Karpas-422 (cell line): ENCODE measurements at places on chromosomes 1 and 21. TPM values are rescaled to one million over a fixed set of nuclear protein-coding genes. Genes with fewer than 3 reads are reported as not detected.

GRCh38 chr1:5238351-5239130 lies 584.1 kb downstream of the AJAP1 start:
- no peaks in the 10 kb centered on the region; the same call in 1 of the 2 replicates for H3K36me3 ChIP-seq
- no peak overlapping the region for H3K4me3 ChIP-seq
- no peak overlapping the region for H3K27ac ChIP-seq
- no peaks in the 10 kb centered on the region for H3K27me3 ChIP-seq
- no peak for DNase-seq
- peaks cover 63% of the 10 kb centered on the region for H3K4me1 ChIP-seq

The ANKRD45 gene
- total RNA-seq, result not detected in 2 replicates

DNA sequence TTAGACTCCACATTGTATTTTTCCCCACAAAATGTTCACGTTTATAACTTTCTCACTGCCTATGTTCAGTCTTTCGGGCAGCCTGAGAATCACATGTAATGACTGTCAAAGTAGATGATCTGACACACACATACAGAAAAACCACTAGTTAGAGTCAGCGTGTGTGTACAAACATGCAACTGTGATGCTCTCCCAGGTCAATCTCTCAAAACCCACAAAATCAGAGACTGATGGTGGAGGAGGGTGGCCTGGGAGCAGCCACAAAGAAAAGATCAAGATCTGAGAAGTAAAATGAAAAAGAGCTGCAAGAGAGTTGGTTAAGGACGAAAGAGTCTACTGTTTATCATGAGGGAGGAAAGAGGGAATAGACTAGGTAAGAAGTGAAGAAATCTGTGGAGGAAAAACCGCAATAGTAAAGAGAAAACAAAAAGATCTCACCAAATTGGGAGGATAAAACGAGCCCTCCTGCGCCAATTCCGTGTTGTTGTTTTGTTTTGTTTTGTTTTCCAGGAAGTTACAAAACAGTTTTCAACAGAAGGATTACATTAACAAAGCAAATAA lies 2.3 kb downstream of the EGLN1 start:
- H3K36me3 ChIP-seq, result peaks cover 9% of the 10 kb centered on the region
- H3K27ac ChIP-seq, result peak overlapping the region; percentile 57
- peaks cover 47% of the 10 kb centered on the region for H3K4me1 ChIP-seq

- no peak for DNase-seq
- no peaks in the 10 kb centered on the region for H3K27me3 ChIP-seq
- H3K36me3 ChIP-seq, result no peaks in the 10 kb centered on the region
- H3K27ac ChIP-seq, result no peak overlapping the region
- H3K4me3 ChIP-seq, result no peak overlapping the region
These were observed 20.6 kb downstream of the NPR1 start for GRCh38 chr1:153698923-153699714.

- H3K4me3 ChIP-seq, result no peak overlapping the region
- H3K4me1 ChIP-seq, result no peaks in the 10 kb centered on the region
- H3K27ac ChIP-seq, result no peak overlapping the region
These were observed 124.0 kb downstream of the NGF start for GRCh38 chr1:115214098-115214497.

The GPR37L1 gene
- total RNA-seq, result not detected in 2 replicates

The GLMN gene
- 21.2 and 22.7 TPM in 2 replicates for total RNA-seq

GRCh38 chr1:221557013-221557412 lies 184.9 kb downstream of the DUSP10 start:
- no peaks in the 10 kb centered on the region for H3K36me3 ChIP-seq
- no peaks in the 10 kb centered on the region for H3K4me1 ChIP-seq
- H3K27me3 ChIP-seq, result no peaks in the 10 kb centered on the region
- no peak overlapping the region for H3K27ac ChIP-seq
- no peak overlapping the region for H3K4me3 ChIP-seq

DNA sequence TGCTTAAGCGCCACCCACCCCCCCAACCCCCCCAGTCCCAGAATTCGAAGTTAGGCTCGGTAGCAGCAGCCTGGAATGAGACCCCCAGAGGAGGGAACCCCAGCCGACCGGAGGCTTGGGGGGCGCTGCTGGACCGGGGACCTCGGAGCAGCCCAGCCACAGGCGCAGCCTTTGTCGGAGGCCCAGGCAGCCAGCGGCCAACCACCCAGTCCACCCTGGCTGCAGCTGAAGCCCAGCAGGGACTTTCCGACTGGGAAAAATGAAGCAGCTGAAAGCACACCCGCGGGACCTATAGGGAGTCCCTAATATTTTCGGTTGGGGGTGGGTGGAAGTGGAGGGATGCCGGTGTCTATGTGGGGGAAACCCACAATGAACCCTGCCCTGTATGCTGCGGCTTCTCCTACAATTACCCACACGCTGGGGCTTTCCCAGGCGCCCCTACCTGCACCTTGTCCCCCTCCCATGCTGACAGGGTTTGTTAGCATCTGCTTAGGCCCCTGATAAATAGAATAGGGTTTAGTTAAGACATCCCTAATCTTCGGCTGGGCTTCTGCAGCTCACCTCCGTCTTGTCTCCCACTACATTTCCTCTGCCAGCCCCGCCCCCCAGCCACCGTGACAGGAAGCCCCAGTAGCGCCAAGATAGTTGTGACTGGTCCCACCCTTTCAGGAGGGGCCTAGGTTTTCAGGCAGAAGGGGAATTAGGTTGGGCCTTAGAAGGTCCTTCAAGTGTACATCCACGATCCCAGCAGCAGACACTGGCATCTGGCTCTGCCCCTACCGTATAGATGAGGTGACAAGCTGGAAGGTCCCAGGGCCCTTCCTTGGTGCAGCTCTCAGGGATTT lies 838 bp downstream of the CCDC28B start:
- no peaks in the 10 kb centered on the region for H3K27me3 ChIP-seq
- H3K4me3 ChIP-seq, result peak overlapping the region; percentile 76
- no peaks in the 10 kb centered on the region for H3K36me3 ChIP-seq

- H3K27me3 ChIP-seq, result no peaks in the 10 kb centered on the region
- no peaks in the 10 kb centered on the region for H3K36me3 ChIP-seq
- H3K27ac ChIP-seq, result no peak overlapping the region
- peaks cover 11% of the 10 kb centered on the region for H3K4me1 ChIP-seq
- no peak overlapping the region for H3K4me3 ChIP-seq
These were observed 11.6 kb downstream of the CD160 start for GRCh38 chr1:145730900-145731299.

- H3K27me3 ChIP-seq, result no peaks in the 10 kb centered on the region
- peaks cover 38% of the 10 kb centered on the region for H3K4me1 ChIP-seq
- peak overlapping the region; percentile 66 for H3K27ac ChIP-seq
- H3K36me3 ChIP-seq, result no peaks in the 10 kb centered on the region
- peak; percentile 95 for DNase-seq
These were observed 6.6 kb upstream of the SMIM12 start for GRCh38 chr1:34865981-34866761.

GRCh38 chr1:240280560-240281322 lies 189.1 kb downstream of the FMN2 start:
- no peak overlapping the region for H3K27ac ChIP-seq
- no peaks in the 10 kb centered on the region for H3K4me1 ChIP-seq
- H3K4me3 ChIP-seq, result no peak overlapping the region
- no peak for DNase-seq
- H3K27me3 ChIP-seq, result no peaks in the 10 kb centered on the region

DNA sequence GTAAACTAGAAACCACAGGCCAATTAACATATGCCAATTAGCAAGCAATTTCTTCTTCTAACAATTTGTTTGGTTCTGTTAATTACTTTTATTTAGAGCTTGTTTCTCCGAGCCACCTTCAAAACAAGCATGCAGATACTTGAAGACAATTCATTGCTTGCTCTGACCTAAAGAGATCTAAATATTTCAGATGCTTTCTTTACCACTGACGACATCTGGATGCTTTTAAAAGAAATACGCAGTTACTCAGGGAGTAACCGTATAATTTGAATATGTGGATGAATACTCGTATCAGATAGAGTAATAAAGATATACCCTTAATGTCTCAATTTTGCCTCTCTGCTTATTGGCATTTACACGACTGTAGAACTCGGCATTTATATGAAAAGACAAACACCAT lies 390.0 kb downstream of the DISC1 start:
- H3K27ac ChIP-seq, result no peak overlapping the region
- no peaks in the 10 kb centered on the region for H3K36me3 ChIP-seq
- no peaks in the 10 kb centered on the region for H3K4me1 ChIP-seq
- no peak overlapping the region for H3K4me3 ChIP-seq
- DNase-seq, result no peak

The ISG15 gene
- total RNA-seq, result 102 and 127 TPM in 2 replicates

DNA sequence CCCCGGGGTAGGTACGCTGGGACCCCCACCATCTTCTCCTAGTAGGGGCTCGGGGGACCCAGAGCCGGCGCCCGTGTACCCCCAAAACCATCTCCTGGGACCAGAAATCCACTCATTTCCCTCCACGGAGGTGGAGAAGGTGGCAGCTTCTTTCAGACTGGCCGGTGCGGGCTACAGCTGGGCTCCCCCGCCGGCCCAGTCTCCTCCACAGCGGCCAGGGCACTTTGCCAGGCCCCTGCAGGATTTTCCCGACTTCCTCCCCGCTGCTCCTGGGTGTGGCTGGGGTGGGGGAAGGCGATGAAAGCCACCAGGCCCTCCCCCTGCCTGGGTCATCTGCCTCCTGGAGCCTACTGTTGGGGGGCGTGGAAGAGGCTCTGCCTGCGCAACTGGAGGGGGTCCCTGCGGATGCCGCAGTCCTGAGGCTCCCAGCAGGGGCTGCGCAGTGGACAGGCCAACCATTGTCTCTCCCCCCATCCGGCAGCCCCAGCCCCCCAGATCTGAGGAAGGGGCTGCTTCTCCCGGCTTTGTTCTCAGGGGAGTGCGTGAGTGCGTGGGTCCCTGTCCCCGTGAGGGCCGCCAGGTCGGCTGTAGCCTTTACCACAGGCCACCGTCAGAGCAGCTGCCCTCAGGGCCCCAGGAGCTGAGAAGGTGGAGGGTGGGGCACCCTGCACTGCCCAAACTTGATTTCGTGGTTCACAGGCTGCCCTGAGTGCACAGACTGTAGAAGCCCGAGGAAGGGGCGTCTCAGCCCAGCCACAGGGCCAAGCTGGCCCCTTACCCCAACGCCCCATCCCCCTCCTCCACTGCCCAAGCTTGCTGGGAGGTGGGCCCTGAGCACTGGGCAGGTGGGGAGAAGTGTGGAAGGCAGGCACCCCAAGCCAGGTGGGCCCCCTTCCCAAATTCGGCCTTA lies 1.3 kb downstream of the AGRN start:
- DNase-seq, result no peak
- H3K4me3 ChIP-seq, result peak overlapping the region; percentile 67; the same call in 1 of the 2 replicates
- no peaks in the 10 kb centered on the region for H3K36me3 ChIP-seq
- no peaks in the 10 kb centered on the region for H3K27me3 ChIP-seq

The TMCC2 gene
- total RNA-seq, result 0.89 and 1.3 TPM in 2 replicates

DNA sequence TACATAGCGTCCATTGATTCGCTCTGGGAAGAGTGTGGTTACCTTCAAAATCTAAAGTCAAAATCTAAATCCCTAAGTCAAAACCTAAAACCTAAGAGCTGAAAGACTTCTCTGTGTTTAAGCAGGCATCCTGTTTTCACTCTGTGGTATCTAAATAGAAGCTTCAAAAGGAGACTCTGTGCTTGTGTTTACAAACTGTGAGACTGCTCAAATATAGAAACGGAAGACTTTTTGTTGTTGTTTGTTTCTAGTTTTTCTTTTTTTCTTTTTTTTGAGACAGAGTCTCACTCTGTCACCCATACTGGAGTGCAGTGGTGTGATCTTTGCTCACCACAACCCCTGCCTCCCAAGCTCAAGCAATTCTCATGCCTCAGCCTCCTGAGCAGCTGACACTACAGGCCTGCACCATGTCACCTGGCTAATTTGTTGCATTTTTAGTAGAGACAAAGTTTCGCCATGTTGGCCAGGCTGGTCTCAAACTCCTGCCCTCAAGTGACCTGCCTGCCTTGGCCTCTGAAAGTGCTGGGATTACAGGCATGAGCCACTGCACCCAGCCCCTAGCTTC lies 425.9 kb downstream of the SMYD3 start:
- H3K4me3 ChIP-seq, result no peak overlapping the region
- H3K4me1 ChIP-seq, result no peaks in the 10 kb centered on the region
- DNase-seq, result no peak
- H3K27ac ChIP-seq, result no peak overlapping the region
- H3K36me3 ChIP-seq, result no peaks in the 10 kb centered on the region

GRCh38 chr21:37619464-37619974 lies 252.9 kb downstream of the DYRK1A start:
- H3K27me3 ChIP-seq, result no peaks in the 10 kb centered on the region
- no peaks in the 10 kb centered on the region for H3K36me3 ChIP-seq
- H3K27ac ChIP-seq, result no peak overlapping the region
- no peak overlapping the region for H3K4me3 ChIP-seq

The ANKRD65 gene
- total RNA-seq, result not detected in 2 replicates

- no peaks in the 10 kb centered on the region for H3K27me3 ChIP-seq
- H3K4me3 ChIP-seq, result no peak overlapping the region
- DNase-seq, result no peak
- H3K4me1 ChIP-seq, result peaks cover 43% of the 10 kb centered on the region
These were observed 3.4 kb upstream of the UMODL1 start for GRCh38 chr21:42067531-42068255.

GRCh38 chr1:176669782-176670181 lies 206.8 kb downstream of the PAPPA2 start:
- no peak for DNase-seq
- H3K4me3 ChIP-seq, result no peak overlapping the region
- no peaks in the 10 kb centered on the region; the same call in 1 of the 2 replicates for H3K27me3 ChIP-seq
- no peaks in the 10 kb centered on the region for H3K4me1 ChIP-seq
- H3K27ac ChIP-seq, result no peak overlapping the region

DNA sequence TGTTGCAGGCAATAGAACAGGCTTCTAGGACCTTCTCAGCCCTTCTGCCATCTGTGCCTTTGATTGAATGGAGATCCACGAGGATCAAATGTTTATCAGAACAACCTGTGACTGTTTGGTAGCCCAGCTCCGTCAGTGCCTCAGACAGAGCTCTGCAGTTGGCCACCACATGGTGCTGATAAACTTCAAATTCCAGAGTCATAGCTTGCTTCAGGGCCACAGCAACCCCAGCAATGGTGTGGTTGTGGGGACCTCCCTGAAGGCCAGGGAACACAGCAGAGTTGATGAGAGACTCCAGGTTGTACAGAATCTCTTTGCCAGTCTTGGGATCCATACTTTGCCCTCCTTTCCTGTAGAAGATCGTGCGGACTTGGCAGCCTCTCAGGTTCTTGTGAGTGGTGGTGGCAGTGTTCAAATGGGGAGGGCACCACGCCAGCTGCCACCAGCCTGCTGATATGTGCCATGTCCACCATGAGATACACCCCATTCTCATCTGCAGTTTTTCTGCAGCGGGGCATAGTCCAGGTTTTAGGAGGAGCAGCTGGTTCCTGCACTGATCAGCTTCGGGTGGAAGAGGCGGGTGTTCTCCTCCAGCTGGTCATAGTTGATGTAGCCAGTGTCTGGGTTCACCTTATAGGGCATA lies 82.9 kb upstream of the ARTN start:
- no peaks in the 10 kb centered on the region for H3K27me3 ChIP-seq
- no peak overlapping the region for H3K4me3 ChIP-seq
- H3K27ac ChIP-seq, result peak overlapping the region; percentile 79

The OR2L8 gene
- not detected in 2 replicates for total RNA-seq

DNA sequence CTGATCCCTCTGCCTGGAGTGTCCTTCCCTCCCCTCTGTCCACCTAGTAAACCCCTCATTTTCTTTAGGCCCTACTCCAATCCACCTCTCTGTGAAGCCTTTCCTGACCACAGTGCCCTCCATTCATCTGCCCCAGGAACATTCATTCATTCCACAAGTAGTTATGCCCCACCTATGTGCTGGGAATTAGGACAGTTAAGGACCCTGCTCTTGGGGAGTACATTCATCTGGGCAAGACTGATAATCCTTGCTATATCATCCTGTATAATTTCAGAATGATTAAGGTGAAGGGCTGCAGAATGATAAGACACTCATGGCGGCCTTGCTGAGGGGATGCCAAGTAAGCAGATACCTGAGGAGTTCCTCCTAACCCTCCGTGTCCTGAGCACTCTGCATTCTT lies 10.3 kb upstream of the FAM20B start:
- no peaks in the 10 kb centered on the region for H3K4me1 ChIP-seq
- no peak for DNase-seq
- no peaks in the 10 kb centered on the region for H3K27me3 ChIP-seq
- no peaks in the 10 kb centered on the region for H3K36me3 ChIP-seq

- no peak overlapping the region for H3K4me3 ChIP-seq
- peaks cover 25% of the 10 kb centered on the region for H3K4me1 ChIP-seq
- DNase-seq, result no peak
These were observed 14.0 kb upstream of the LEMD1 start for GRCh38 chr1:205435578-205436573.

The GPR25 gene
- not detected in 2 replicates for total RNA-seq
